ACHN (cell line): ENCODE measurements at places on chromosomes 16 and 17.

GRCh38 chr16:29312835-29313558 is 93.5 kb downstream of the NPIPB11 start:
- no peak for DNase-seq

DNA sequence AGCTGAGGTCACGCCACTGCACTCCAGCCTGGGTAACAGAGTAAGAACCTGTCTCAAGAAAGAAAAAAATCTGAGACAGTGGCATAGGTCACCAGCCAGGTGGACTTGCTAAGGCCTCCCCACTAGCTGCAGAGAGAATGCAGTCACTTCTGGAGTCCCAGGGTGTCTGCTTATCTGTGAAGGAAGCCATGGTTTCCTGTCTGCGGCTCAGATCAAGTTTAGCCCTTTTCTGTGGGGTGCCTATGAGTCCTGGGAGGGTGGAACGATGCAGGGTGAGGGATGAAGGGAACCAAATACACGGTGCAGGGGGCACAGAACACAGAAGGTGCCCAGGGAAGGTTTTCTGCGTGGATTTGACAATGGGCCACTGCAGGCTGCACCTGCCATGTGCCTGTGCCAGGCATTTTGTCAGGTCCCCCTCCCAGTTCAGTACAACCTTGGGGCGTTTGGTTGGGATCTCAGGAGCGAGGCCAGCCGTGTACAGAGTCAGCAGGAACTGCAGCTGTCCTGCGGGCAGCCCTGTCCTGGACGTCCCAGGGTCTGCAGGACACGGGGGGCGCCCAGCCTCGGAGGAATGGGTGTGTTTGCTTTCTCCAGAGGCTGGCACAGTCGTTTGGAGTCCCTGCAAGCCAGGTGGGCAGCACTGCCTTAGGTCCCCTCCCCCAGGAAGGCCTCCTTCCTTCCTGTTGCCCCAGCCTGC is 41.8 kb downstream of the RAB11FIP4 start:
- DNase-seq = no peak

- DNase-seq = peak; percentile 81
Observed at GRCh38 chr16:10871157-10871991, 5.6 kb upstream of the CIITA start.

DNA sequence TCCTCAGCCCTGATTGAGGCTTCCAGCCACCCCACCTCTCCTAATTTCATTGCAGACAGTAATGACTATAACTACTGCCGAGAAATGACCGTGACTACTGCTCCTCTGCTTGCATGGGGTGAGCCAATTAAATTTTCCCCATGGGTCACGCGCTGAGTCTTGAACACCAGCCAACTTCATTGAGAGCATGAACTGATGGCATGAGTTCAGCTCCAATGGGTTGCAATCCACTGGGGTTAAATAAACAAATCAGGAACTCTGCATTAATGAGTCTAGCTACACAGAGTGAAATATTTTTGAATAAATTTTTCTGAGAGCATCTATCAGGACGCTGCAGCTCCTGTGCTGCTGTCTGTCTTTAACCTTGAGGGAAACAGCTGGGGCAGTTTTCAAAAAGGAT is 61.6 kb upstream of the CLEC3A start:
- no peak for DNase-seq

DNA sequence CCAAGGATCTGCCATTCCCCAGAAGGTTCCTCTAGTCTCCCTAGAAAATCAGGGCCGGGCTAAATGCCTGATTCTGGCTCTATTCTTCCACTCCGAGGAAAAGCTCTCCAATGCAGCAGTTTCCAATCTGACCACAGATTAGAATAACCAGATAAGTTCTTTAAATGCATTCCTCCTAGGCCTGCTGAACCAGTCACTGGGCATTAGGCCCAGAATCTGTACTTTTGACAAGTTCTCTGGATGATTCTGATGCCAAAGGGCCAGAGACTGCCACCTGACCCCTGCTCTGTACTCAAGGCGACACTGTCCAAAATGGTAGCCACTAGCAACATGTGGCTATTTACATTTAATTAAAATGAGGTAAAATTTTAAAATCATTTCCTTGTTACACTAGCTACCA is 22.3 kb downstream of the MAP3K14 start:
- no peak for DNase-seq

DNA sequence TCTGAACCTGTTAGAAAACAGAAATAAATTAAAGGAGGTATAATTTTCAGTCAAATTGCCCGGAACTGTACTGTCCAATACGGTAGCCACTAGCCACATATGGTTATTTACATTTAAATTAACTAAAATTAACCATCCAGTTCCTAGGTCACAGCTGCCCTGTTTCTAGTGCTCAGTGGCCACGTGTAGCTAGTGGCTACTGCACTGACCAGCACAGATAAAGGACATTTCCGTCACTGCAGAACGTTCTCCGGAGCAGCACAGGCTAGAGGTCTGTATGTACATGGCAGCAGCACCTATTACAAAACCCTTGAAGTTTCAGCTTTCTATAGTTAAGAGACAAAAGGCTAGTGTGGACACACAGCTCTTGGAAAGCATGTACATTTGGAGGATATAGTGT is 33.7 kb downstream of the CPSF4L start:
- no peak for DNase-seq

DNA sequence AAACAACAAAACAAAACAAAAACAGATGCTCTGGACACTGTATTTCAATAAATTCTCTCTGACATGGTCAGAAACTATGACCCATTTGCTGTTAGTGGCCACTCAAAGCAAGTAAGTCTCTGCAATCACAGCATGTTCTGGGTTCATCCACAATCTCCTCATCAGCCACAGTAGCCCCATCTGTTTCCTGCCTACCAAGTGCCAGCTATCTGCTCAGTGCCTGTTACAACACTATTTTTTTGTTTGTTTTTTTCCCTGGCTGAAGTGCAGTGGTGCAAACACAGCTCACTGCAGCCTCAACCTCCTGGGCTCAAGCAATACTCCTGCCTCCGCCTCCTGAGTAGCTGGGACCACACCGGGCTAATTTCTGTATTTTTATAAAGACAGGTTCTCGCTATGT is 137.9 kb downstream of the SOX9 start:
- DNase-seq = no peak

- DNase-seq = no peak
Observed at GRCh38 chr16:4651827-4652226, 27.2 kb downstream of the MGRN1 start.

DNA sequence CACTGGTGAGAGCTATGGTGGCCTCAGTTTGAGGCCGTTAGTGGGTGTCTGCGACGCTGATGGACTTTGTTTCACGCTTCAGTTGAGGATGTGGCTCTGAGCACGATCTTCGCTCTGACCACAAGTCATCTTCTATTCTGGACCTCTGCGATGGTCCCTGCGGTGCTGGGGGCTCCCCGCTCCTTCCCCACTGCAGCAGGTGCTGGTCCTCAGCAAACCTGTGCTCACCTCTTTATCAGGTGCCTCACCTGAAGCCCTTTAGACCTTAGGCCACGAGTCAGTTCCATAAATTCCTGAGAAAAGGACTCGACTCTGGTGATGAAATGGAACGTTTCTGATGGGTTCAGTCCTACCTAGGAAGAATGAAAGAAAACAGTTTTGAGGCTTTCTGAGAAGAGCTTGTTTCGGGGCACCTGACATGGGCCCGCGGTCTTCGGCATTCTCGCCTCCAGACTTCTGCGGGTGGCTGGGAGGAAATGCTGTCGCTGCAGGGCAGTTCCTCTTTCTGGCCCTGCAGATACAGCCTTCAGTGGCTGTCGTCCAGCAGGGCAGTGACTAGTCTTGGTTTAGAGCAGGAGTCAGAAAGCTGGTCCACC is 4.7 kb downstream of the KCTD5 start:
- no peak for DNase-seq

GRCh38 chr16:68331879-68332410 is 21.1 kb downstream of the PRMT7 start:
- no peak for DNase-seq

GRCh38 chr17:56978441-56979090 is 635 bp downstream of the SCPEP1 start:
- DNase-seq = no peak

GRCh38 chr17:73064084-73064938 is 28.2 kb downstream of the SLC39A11 start:
- no peak for DNase-seq

DNA sequence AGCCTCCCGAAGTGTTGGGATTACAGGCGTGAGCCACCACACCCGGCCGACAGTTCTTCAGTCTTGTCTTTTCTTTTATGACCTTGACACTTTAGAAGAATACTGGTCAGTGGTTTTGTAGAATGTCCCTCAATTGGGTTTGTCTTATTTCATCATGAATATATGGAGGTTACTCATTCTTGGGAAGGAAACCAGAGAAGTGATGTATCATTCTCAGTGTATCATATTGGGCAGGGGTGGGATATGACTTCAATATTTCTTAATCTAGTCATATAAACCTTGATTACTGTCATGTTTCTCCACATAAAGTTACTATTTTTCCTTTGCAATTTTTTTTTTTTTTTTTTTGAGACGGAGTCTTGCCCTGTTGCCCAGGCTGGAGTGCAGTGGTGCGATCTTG is 36.9 kb downstream of the SNTB2 start:
- no peak for DNase-seq

DNA sequence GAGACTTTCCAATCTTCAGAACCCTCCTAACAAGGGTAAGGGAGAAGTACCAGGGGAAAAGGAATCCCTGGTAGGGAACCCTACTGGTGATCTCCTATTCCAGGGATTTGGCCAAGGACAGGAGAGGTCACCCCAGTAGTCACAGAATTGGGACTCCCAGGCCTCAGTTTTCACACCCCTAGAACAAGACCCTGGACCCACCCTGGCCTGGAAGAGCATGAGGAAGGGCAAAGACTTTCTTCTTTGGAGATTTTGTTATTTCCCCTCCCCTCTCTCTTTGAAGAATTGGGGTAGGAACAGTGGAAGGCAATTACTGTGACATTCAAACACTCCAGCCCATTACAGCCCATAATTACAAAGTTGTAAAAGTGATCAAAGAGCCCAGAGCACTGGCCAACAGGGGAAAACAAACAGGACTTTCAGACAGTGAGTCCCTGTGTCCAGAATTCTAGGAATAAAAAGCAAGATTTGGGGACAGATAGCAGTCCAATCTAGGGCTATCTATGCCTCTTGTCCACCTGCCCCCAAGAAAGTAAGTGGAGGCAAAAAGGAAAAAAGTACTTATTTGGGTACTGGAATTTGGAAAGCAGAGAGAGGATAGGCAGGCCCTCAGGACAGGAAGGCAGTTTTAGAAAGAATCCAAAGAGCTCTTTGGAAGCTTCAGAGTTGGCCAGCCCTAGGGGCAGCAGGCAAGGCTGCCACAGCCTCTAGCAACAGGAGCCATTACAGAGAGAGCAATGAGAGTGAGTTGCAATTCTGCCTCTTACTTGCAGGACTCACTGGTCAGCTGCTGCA is 13.4 kb upstream of the SUPT4H1 start:
- no peak for DNase-seq

DNA sequence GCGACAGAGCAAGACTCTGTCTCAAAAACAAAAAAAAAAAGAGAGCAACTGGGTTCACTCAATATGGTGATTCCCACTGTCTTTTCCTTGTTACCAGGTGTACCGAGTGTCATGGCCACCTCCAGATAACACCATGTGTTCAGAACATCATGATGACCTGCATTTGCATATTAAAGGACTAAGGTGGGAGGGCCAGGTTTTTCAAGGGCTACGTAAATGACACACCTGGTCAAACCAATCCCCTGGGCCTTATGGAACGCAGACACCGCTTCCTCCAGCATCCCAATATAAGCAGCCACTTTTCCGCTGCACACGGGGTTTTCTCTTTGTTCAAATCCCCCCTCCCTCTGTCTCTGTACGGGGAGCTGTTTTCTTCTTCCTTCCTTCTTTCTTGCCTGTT is 29.3 kb downstream of the WSCD1 start:
- no peak for DNase-seq

DNA sequence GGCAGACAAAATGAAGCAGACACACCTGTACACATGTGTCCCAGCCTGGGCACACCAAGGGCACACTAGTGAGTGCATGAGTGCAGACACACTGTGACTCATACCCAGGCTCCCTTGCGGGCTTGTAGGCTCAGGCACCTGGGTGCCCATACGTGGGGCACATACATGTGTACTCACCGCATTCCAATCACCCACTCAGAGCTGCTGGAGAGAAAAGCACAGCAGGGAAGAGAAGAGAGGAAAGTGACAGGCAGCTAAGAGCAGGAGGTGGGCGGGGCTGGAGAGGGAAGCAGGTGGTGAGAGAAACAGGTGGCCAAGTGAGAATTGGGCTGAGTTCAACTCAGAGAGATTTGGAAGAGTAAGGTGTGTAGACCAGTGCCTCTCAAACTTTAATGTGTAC is 54.0 kb downstream of the TMEM132E start:
- DNase-seq = no peak

GRCh38 chr17:35011671-35012216 is 31.4 kb downstream of the LIG3 start:
- no peak for DNase-seq

- no peak for DNase-seq
Observed at GRCh38 chr16:1785846-1786170, 3.0 kb downstream of the NUBP2 start.

DNA sequence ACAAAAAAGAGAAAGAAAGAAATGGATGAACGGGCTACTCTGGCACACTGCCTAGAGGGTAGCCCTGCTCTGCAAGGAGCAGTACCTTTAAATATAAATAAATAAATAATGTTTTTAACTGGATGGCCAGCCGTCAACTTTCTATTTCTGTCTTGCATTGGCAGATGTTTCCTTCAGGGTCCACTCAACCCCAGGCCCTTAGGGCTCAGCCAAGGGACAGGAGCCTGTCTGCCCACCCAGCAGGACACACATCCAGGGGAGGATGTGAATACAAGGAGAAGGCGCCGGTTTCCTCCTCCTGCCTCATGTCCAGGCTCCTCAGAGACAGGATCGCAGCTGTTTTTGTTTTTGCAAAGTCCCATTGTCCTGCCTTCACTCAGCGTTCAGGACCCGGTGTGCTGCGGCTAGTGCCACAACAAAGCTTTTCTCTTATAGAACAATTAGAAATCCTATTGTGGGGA is 22.6 kb downstream of the TTYH2 start:
- no peak for DNase-seq

- no peak for DNase-seq
Observed at GRCh38 chr16:48421741-48422140, 36.5 kb upstream of the SIAH1 start.

- peak; percentile 94 for DNase-seq
Observed at GRCh38 chr17:58692239-58693055, at the start of gene RAD51C. Gene RAD51C (plus strand): TSS chr17:58692602. CDS start chr17:58692644, 42 bp downstream.

GRCh38 chr16:53446090-53446489 is 11.8 kb downstream of the RBL2 start:
- DNase-seq = no peak

GRCh38 chr17:7508145-7508544 is 24.0 kb downstream of the POLR2A start:
- no peak for DNase-seq

- DNase-seq = peak; percentile 71
Observed at GRCh38 chr16:57600048-57600835, 28.2 kb upstream of the ADGRG1 start.
